ENCODE measurements at places on chromosomes 2 and 18.

DNA sequence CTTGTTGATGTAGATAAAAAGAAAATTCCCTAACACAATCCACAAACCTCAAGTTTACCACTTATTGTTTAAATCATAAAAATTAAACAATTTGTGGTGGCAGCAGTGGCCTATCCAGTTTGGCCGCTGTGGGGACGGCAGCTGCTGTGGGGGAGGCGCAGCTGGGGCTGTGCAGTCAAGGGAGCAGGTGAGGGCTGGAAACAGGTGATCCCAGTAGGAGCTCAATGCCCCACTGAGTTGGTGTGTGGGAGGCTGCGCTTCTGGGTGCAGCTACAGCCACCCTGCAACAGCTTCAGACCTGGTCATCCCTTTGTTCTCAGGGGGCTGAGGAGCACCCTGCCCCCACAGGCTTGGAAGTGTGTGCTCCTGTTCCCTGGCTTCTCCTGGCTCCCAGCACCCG is 266.0 kb upstream of the FSIP2 start:
- H3K27me3 ChIP-seq, result no peaks in the 10 kb centered on the region
- H3K36me3 ChIP-seq, result no peaks in the 10 kb centered on the region
- H3K4me1 ChIP-seq, result no peaks in the 10 kb centered on the region
- no peak overlapping the region for H3K27ac ChIP-seq
- H3K4me3 ChIP-seq, result no peak overlapping the region

- no peak for ATAC-seq
- no peaks in the 10 kb centered on the region for H3K27me3 ChIP-seq
- H3K4me3 ChIP-seq, result no peak overlapping the region
- no peaks in the 10 kb centered on the region for H3K4me1 ChIP-seq
- no peaks in the 10 kb centered on the region for H3K36me3 ChIP-seq
- no peak overlapping the region for H3K27ac ChIP-seq
Observed at GRCh38 chr2:29526587-29527586, 394.5 kb downstream of the ALK start.

DNA sequence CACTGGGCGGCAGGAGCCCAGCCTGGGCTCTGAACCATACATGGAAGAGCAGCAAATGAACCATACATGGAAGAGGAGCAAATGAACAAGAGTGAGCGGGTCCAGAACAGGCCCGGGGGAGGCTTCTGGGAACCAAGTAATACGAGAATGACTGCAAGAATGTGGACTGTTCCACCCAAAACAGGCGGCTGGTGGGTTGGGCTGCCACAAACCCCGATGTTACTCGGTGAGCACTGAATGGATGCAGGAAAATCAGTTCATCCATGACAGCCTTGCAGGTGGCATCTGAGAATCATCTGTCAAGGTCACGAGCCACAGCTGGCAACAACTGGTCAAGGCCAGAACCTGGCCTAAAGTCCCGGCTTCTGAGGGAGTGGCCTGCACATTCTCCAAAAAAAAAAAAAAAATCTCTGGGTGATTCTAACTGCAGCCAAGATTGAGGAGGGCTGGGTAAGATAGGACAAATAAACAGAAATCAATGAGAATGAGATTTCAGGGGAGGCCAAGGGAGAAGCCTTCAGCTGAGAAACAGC is 106.1 kb downstream of the ZNF516 start:
- peaks cover 20% of the 10 kb centered on the region for H3K4me1 ChIP-seq
- no peak overlapping the region for H3K27ac ChIP-seq
- no peaks in the 10 kb centered on the region for H3K27me3 ChIP-seq

GRCh38 chr18:52679354-52679753 is 339.4 kb downstream of the DCC start:
- H3K27me3 ChIP-seq, result no peaks in the 10 kb centered on the region
- no peak overlapping the region for H3K27ac ChIP-seq
- H3K4me3 ChIP-seq, result no peak overlapping the region
- no peaks in the 10 kb centered on the region for H3K36me3 ChIP-seq

- ATAC-seq, result no peak
- no peak overlapping the region for H3K4me3 ChIP-seq
- no peaks in the 10 kb centered on the region for H3K36me3 ChIP-seq
Observed at GRCh38 chr18:69209761-69210160, 190.9 kb upstream of the DOK6 start.

GRCh38 chr2:119718501-119719260 is 39.7 kb downstream of the TMEM177 start:
- no peaks in the 10 kb centered on the region for H3K4me1 ChIP-seq
- H3K36me3 ChIP-seq, result peaks cover 3% of the 10 kb centered on the region

- H3K4me3 ChIP-seq, result no peak overlapping the region
- H3K36me3 ChIP-seq, result no peaks in the 10 kb centered on the region
- H3K27ac ChIP-seq, result no peak overlapping the region
- no peaks in the 10 kb centered on the region for H3K27me3 ChIP-seq
- no peaks in the 10 kb centered on the region for H3K4me1 ChIP-seq
Observed at GRCh38 chr18:1618364-1618763, 713.7 kb downstream of the ADCYAP1 start.

- no peak overlapping the region for H3K4me3 ChIP-seq
- H3K27ac ChIP-seq, result no peak overlapping the region
- H3K27me3 ChIP-seq, result no peaks in the 10 kb centered on the region
- H3K4me1 ChIP-seq, result no peaks in the 10 kb centered on the region
Observed at GRCh38 chr2:62309465-62310091, 113.7 kb downstream of the B3GNT2 start.

- H3K27ac ChIP-seq, result no peak overlapping the region
- H3K27me3 ChIP-seq, result no peaks in the 10 kb centered on the region
- no peak overlapping the region for H3K4me3 ChIP-seq
- H3K4me1 ChIP-seq, result no peaks in the 10 kb centered on the region
Observed at GRCh38 chr2:223369889-223370288, 232.3 kb downstream of the SCG2 start.

DNA sequence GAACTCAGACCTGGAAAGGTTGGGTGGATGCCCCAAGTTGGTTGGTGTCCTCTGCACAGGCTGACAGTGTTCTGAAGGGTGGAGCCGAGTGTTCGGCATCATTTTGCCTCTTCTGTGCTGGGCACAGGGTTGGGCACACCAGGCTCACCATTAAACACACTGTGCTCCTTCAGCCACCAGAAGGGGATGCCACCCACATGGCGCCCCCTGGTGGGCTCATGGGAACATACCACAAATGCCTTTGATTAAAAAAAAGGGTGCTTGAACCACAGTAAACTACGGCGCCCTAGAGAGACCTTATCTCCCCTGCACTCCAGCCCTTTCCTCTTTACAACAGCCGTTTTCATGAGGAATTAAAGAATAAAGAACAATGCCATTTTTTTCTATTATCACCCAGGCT is 89.4 kb downstream of the CELF4 start:
- H3K27me3 ChIP-seq, result peaks cover 45% of the 10 kb centered on the region
- no peak overlapping the region for H3K4me3 ChIP-seq
- H3K4me1 ChIP-seq, result no peaks in the 10 kb centered on the region
- ATAC-seq, result no peak
- no peaks in the 10 kb centered on the region for H3K36me3 ChIP-seq

DNA sequence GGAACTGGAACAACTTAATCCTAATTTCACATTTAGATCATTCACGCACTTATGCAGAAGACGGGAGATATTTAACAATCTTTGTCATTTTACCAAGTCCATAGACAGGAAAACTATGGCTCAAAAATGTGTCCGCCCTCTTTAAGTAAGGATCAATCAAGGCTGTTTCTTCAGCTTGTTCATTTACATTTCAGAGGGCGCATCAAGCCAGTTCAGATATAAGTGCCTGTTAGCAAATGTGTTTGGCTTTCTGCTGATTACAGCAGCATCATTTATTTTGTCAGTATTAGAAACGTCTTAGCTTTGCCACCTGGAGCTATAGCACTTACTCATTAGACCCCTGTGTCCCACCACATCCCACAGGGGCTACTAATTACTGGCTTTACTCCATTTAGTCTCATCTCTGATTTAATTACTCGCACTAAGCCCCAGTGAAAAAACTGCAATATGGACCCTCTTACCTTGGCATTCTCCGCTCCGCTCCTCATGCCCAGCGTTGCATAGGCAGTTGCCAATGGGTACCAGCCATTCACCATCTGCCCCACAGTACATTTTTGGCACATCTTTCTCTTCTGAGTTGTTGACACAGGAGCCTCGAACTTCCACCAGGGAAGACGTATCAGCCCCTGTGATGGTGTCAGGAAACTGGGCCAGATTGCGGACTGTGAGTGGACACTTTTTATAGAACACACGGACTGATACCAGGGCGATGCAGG is 8.7 kb downstream of the EPHA4 start:
- H3K4me3 ChIP-seq, result no peak overlapping the region
- H3K27ac ChIP-seq, result no peak overlapping the region
- no peaks in the 10 kb centered on the region for H3K27me3 ChIP-seq
- no peaks in the 10 kb centered on the region for H3K4me1 ChIP-seq
- ATAC-seq, result no peak
- H3K36me3 ChIP-seq, result no peaks in the 10 kb centered on the region

DNA sequence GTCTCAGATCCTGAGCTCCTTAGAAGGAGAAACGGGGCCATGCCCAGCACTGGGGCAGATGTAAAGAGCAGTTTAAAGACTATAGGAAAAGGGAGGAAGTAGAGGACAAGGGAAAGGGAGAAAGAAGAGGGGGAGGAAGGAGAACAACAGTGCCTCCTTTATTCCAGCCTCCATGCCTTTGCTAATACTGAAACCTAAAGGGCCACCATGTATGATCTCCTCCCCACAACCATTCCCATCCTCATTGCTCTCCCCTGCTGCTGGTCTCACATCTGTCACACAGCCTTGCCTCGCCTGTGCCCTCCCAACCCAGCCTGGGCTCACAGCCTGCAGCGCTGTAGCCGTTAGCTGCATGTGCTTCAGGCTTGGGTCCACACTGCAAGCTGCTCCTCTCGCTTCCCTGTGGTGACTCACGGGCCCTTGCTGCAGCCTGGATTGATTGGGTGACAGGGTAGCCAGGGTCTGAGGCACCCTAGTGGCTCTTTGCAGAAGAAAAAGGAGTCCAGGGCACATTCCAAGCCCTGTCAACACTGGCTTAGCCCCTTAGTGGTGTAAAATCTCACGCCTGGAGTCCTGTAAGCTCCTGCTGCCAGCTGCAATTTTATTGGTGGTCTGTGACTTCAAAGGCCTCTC is 281.9 kb downstream of the SRBD1 start:
- no peak for ATAC-seq
- no peaks in the 10 kb centered on the region for H3K36me3 ChIP-seq
- H3K4me1 ChIP-seq, result no peaks in the 10 kb centered on the region
- H3K27ac ChIP-seq, result no peak overlapping the region
- no peak overlapping the region for H3K4me3 ChIP-seq

- H3K27me3 ChIP-seq, result no peaks in the 10 kb centered on the region
- no peaks in the 10 kb centered on the region for H3K4me1 ChIP-seq
- no peaks in the 10 kb centered on the region for H3K36me3 ChIP-seq
- no peak overlapping the region for H3K4me3 ChIP-seq
- ATAC-seq, result no peak
- no peak overlapping the region for H3K27ac ChIP-seq
Observed at GRCh38 chr2:129229830-129230441, 749.5 kb upstream of the RAB6C start.

DNA sequence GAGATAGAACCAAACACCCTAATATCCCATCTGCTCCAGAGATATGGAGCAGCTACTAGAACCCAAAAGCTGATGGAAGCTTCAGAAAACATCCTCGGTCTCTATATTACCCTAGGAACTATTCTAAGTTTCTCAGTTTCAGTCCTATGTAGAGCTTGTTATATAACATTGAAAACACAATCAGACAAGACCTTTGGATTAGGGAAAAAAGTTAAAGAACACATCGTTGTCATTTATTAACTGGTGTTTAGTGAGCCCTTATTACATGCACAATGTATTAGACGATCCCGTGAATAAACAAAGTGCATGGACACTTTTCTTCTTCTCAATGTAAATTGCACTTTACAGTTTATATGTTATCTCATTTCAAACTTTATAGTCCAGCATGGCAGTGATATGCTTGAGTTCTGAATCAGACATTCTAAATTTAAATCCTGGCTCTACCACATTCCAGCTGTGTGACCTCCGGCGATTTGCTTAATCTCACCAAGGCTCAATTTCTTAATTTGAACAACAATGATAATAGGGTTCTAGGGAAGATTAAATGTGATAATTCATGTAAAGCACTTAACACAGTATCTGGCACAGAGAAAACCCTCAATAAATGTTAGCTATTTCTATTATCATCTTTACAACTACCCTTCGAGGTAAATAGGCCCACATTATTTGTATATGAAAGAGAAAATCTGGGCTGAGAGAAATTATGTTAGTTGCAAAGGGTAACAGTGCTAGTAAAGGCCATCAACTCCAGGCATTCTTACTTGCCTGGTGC is 83.6 kb upstream of the PIK3C3 start:
- H3K4me1 ChIP-seq, result no peaks in the 10 kb centered on the region
- H3K27me3 ChIP-seq, result no peaks in the 10 kb centered on the region
- no peak overlapping the region for H3K27ac ChIP-seq
- no peak for ATAC-seq
- H3K36me3 ChIP-seq, result no peaks in the 10 kb centered on the region
- H3K4me3 ChIP-seq, result no peak overlapping the region
